ENCODE measurements at places on chromosomes 6 and 20.

- DNase-seq = no peak
Observed at GRCh38 chr6:157304899-157305663, 18.2 kb downstream of the TMEM242 start.

- DNase-seq = no peak
Observed at GRCh38 chr6:111992851-111993250, 61.1 kb upstream of the CCN6 start.

DNA sequence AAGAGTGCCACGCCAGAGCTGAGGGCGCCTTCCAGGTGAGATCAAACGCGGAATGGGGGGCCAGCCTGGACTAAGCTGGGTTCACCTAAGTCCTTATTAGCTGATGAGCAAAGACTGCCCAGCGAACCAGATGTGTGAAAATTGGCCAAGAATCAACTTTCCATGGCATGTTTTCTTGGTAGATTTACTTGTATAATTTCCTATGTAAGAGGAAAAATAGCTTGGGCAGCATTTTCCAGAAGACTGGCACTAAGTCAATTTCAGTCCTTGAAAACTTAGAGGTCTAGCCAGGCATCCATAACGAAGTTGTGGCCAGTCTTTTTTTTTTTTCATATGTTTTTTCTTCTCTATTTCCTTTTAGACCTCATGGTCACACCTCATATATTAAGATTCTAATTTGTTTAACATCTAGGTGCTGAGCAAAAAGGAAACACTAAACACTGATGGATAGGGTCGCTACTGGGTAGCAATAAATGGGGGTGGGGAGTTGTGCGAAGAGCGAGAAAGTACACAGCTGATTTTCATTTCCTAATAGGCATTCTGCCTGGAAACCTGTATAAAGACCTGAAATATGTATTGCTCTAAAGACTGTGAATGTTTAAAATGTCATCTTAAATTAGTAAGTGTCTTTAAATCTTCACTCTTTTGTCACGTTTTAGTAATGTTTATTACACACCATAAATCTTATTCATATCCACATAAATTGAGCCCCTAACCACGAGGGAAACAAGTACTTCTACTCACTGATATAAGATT is 188.8 kb downstream of the CD83 start:
- DNase-seq = no peak

GRCh38 chr20:49925901-49926454 is 10.2 kb upstream of the RNF114 start:
- DNase-seq = no peak

GRCh38 chr20:58605292-58606065 is 45.6 kb upstream of the STX16 start:
- no peak for DNase-seq

- DNase-seq = no peak
Observed at GRCh38 chr6:37985355-37985754, 165.8 kb downstream of the ZFAND3 start.

DNA sequence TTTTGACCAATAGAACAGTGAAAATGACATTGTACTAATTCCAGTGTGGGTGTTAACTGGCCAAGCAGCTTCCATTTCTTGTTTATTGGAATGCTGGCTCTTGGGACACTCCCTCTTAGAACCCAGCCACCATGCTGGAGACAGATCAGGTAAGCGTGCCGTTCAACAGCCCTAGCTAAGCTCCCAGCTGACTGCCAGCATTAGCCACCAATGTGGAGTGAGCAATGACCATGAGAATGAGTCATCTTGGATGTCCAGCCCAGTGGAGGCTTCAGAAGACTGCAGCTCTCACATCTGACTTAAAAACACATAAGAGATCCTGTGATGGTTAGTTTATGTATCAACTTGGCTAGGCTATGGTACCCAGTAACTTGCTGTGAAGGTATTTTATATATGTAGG is 3.0 kb upstream of the LINC00237 start:
- DNase-seq = no peak

DNA sequence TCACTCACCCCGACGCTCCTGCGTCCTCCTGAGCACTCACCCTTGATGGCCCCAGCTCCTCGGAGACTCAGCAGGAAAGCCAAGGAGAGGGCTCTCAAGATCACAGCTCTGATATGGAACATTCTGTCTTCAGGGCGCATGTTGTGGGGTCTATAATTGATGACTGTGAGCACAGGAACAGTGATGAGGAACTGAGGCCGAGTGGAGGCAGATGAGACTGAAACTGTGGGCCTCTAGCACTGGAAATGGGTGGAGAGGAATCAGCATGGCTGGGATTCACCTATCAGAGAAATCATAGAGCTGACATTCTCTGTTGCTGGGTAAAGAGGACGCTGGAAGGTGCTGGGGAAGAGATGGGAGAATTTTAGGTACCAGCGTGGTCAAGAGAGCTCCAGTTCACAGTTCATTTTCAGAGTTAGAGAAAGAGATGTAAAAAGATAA is at the start of gene HLA-DPA1:
Gene HLA-DPA1, minus strand, starts transcription at position 219 of the 441 bp plus-strand sequence.
- no peak for DNase-seq

DNA sequence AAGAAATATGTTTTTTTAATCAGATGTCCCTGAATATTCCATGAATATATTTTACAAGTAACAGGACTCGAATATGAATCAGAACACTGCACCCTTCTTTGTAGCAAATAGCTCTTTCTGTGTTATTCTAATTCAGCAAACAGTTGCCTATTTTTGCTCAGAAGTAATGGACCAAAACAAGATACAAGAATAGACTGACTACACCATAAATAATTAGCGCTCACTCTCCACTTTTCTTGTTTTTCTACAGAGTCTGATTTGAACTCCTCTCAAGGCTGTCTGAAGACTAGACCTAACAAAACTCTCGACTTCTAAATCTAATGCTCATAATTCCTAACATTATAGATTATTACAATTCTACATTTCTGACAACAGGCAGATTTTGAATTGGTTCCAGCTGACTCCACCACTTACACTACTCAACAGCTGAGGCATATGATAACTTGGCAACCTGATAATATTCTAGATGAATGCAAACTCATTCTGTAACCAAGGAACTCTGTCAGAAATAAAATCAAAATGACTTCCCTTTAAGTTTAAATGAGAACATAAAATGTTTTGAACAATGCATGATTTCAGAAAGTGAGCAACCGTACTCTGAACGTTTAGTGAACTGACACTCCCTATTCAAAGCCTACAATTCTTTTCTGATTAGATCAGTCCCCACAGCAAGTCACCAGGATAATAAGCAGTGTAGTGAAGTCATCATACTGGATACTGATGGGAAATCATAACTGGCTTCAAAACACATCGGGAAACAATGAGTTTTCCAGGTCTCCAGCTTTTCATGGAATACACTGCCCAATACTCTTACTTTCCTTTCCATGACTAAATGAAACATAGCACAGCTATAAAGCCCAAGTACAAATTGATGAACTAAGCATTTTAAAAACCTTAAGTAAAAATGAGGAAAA is 114.2 kb upstream of the BEND6 start:
- no peak for DNase-seq

DNA sequence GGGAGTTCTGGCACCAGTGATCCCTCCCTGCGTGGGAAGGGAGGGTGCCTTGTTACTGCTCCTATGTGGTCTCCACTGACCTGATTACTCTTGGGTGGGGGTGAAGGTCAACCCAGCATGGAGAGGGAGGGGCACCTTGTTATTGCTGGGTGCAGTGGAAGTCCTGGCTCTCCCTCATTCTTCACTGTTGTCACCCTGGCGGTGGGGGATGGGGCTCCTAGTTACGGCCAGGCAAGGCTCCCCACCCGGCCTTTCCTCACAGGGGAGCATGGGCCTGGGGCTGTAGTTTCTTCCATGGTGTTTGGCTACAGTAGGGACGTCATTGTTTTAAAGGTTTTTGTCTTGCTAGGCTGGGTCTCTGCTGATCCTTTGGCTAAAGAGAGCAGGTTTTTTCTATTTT is 40.8 kb downstream of the PACSIN1 start:
- peak; percentile 13 for DNase-seq

- DNase-seq = no peak
Observed at GRCh38 chr20:50126662-50127061, 13.7 kb upstream of the UBE2V1 start.

DNA sequence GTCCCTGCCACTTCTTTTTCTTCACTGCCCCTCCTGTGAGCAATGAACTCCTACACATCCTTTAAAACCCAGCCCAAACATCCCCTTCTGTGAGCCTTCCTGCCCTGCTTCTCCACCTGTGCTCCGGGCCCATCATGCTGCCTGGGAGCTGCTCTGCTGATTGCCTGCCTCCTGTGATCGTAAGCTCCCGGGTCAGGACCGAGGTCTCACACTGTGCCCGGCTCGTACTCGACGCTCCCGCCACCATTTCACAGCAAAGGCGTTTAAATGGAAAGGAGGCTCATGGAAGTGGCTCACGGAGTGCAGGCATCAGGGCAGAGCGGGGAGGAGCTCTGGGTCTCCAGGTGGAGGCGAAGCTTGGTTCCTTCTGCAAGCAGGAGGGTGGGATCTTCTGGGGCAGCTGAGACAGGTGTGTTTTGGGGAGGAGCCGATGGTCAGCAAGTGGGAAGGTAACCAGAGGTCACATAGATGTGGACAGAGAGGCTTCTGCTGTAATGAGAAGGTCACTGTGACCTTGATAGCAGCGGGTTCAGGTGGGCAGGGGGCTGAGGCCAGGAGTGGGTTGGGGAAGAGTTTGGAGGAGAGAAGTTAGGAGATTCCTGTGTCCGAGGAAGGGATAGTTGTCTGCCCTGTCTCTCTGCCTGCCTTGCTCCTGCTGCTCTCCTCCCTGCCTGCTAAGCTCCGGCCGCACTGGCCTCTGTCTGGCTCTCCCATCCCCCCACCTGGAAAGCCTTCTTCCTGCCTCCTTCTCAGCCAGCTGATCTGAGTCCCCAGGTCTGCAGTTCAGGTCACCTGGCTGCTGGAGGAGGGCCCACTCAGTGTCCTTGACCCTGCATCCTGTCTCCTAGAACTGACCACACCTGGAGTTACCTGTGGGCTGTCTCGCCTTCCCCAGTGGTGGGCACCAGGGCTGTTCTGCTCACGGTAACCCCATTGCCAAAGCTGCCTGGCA is 52.7 kb upstream of the FRMD1 start:
- DNase-seq = no peak
